ENCODE measurements at places on chromosomes 3 and 15.

GRCh38 chr15:57861815-57862586, 155.5 kb downstream of the POLR2M start:
- no peak for DNase-seq

DNA sequence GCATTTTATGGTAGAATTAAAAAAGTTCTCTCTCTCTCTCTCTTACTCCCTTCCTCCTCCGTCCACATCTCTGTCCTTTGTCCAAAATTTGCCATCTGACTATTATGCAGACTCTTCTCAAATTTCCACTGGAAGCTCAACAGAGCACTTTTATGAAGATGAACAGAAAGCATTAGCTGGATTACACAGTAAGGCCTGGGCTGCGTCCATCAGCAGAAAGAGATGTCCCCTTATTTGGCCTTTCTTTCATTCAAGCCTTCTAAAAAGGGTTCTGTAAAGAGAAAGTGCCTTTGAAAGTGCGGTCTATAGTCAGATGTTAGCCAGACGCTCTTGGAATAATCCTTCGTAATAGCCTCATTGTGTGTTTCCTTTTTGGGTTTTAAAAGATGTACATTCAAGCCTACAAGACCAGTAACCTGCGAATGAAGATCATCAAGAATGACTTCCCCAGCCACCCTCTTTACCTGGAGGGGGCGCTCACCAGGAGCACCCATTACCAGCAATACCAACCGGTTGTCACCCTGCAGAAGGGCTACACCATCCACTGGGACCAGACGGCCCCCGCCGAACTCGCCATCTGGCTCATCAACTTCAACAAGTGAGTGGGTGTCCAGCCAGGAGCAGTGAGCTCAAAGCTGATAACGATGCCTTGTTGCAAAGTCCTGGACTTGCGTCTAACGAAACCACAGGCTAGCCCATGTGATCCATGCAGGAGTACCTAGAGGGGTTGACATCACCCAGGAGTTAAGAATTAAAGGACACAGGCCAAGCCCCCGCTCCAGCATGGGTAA, 53.1 kb downstream of the MESD start:
- no peak for DNase-seq

GRCh38 chr3:131329774-131330173, 51.8 kb upstream of the NUDT16 start:
- DNase-seq: no peak

DNA sequence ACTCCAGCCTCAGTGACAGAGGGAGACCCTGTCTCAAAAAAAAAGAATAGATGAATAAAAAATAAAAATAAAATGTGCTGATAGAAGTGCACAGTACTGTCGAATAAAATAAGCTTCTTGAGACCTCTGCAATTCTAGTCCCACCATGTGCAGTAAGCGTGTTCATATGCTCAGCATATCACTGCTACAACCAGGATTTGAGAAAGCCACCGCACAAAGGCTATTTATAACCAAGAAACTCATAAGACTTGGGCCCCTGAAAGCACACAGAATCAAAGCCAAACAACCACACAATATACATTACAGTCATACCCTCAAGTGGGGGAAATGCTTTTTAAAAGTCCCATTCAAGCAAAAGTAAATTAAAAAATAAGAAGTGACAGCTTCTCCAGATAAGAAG, 56.5 kb upstream of the FXR1 start:
- DNase-seq: no peak

- DNase-seq: no peak
Measured at GRCh38 chr3:169112153-169112892, 551.2 kb downstream of the MECOM start.

DNA sequence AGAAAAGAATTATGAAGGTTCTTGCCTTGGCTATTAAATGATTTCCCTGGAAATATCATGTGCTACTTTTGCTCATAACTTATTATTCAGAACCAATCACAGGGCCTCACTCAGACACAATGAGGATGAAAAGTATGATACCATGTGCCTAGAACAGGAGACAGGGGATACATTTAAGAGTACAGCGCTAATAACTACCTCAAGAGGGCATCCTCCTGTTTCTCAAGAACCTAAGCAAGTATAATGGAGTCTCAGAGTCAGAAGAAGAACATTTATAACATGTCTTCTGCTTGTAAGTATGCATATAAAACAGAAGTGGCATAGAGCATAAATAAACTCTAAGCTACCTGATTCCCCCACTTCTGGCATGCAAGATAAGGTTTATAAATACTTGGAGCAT, 125.4 kb upstream of the MME start:
- DNase-seq: no peak

DNA sequence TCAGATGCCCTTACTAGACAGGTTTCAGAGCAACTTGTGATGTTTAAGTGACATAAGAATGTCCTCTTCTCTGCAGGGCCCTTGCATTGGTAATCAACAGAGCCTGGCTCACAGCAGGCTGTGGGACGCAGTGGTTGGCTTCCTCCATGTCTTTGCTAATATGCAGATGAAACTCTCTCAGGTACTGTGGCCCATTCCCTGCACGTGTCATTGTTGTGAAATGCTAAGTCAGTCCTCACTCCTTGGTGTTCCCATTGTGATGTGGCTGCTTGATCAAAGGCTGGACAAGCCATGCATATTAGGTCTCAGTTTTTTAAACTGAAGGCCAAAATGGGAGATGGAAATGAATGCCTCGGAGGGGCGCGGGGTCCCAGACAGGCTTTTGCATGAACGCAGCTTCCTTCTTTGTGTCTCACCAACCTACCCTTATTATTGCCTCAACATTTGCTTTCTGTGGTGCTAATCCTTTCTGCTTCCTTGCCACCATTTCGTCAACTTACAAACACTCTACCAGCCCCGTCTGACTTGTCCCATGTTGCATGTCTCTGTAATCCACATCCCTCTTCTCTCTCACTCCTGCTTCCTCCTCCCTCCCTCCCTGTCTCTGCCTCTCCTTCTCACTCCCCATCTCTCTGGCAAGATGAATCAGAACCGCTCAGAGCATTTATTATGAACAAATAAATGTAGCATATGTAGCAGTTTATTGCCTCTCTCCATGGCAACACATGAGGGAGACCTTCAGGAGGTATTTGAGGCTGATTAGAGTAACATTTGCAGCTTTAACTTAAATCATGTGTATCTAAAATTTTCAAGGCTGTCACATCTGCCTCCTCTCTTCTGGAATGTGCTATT, 133.2 kb upstream of the CHRM5 start:
- DNase-seq: no peak

GRCh38 chr3:64872345-64872744, 184.5 kb upstream of the ADAMTS9 start:
- DNase-seq: no peak

- no peak for DNase-seq
Measured at GRCh38 chr3:190086191-190086590, 34.5 kb downstream of the P3H2 start.

GRCh38 chr3:138449490-138449889, 15.1 kb downstream of the ESYT3 start:
- no peak for DNase-seq

- DNase-seq: no peak
Measured at GRCh38 chr15:77057072-77057471, 13.8 kb downstream of the TSPAN3 start.

- DNase-seq: no peak
Measured at GRCh38 chr3:152243721-152244516, 24.8 kb upstream of the MBNL1 start.

- no peak for DNase-seq
Measured at GRCh38 chr3:128736601-128737000, 10.6 kb downstream of the RAB7A start.

DNA sequence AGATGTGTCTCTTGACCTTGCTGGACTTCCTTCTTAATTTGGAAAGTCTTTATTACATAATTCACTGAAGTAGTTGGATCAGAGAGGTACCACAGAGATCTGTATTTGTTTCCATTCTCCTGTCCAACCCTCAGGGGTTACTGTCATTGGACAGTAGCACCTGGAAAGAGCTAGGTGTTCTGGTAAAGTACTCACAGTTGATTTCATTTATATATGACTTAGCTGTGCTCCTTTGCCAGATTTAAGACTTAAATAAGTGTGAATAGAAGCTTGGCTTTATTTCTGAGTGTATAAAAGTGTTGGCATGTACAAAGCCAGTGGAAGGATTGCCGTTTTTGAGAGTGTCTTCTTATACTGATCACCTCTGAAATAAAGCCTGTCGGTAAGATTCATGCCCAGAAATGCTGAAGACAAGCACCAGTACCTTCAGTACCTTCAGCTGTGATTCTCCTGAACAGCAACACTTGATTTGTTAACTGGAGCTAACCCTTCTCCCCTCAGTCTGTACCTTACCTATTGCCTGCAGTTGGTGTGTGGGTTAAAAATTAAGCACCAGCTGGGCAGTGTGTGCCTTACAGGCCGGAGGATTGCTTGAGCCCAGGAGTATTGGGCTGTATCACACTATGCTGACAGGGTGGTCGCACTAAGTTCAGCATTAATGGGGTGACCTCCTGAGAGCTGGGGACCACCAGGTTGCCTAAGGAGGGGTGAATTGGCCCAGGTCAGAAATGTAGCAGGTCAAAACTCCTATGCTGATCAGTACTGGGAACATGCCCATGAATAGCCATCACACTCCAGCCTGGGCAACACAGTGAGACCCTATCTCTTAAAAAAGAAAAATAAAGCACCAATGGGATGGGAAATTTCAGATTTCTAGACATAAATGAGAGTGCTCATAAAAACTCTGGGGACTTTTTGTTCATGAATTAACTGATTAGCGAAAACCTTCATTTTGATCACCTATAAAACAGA, 197.7 kb downstream of the FNDC3B start:
- DNase-seq: no peak

GRCh38 chr3:64459711-64460110, 228.1 kb downstream of the ADAMTS9 start:
- no peak for DNase-seq

DNA sequence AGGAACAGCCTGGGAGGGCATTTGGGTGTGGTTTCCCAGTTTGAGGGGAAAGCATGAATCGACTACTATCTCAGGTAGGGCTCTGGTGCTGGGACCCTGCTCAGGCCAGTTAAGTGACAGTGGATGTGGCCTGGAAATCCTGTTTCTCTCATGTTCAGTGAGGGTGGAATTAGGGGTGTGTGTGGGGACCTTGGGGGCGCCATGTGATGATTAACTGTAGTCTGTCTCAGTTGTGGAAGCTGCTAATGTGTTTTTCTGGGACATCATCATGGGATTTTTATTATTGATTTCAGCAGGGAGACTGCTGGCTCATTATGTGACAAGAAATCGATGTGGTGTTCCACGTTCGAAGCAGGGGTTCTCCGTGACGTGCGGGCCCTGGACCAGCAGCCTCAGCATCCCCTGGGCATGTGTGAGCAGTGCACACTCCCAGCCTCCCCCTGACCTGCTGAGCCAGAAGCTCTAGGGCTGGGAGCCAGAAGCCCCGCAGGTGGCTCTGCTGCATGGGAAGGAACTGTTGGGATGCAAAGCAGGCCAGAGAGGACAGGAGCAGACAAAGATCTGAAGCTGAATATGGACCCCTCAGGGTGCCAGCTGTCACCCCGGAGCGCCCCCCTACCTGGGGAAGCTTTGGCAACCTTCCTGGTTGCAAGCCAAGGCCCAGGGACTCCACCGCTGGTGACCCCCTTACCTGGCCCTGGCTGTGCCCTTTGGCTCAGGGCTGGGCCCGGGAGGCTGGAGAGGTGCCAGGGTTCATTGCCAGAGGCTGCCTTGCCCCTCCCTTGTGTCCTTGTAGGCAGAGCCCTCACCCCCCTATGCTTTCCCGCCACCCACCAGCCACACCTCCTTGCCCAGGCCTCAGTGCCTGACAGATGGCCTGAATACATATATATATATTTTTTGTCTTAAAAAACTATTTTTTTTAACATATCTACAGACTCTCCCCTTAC, 149.8 kb downstream of the APBA2 start:
- DNase-seq: no peak

- no peak for DNase-seq
Measured at GRCh38 chr3:137582484-137582883, 181.6 kb upstream of the SOX14 start.

- peak; percentile 34 for DNase-seq
Measured at GRCh38 chr15:40909662-40910630, 15.7 kb downstream of the VPS18 start.

- DNase-seq: no peak
Measured at GRCh38 chr15:58159827-58160386, 21.7 kb downstream of the AQP9 start.

Data from ovary (tissue), 10 donors.